Osteocyte (in vitro differentiated cells): ENCODE measurements at places on chromosomes 6 and 20.
A peak's percentile ranks its signal among the peaks of the same experiment; 100 is the strongest.

GRCh38 chr6:161115468-161115867, 123.9 kb downstream of the MAP3K4 start:
- DNase-seq = no peak

- no peak for DNase-seq
Measured at GRCh38 chr20:44001667-44002596, 87.3 kb downstream of the TOX2 start.

DNA sequence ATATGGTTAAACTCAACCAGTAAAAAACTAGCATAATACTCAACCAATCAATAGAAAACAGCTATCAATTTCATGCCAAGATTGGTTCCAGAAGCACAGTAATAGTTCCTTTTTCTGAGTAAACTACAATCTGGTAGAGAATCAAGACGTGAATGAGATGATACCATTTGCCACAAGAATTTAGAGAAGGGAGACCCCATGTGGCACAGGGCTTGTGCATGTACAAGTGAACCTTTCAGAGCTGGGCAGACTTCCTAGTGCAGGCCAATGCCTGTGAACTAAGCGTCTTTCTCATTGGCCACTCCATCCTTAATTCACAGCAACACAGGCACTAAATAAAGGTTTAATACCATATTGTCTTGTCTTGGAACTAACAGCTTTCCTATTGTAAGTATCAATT, 213.5 kb downstream of the RFPL4B start:
- no peak for DNase-seq

- DNase-seq = no peak
Measured at GRCh38 chr20:63456429-63457284, 15.8 kb downstream of the KCNQ2 start.

DNA sequence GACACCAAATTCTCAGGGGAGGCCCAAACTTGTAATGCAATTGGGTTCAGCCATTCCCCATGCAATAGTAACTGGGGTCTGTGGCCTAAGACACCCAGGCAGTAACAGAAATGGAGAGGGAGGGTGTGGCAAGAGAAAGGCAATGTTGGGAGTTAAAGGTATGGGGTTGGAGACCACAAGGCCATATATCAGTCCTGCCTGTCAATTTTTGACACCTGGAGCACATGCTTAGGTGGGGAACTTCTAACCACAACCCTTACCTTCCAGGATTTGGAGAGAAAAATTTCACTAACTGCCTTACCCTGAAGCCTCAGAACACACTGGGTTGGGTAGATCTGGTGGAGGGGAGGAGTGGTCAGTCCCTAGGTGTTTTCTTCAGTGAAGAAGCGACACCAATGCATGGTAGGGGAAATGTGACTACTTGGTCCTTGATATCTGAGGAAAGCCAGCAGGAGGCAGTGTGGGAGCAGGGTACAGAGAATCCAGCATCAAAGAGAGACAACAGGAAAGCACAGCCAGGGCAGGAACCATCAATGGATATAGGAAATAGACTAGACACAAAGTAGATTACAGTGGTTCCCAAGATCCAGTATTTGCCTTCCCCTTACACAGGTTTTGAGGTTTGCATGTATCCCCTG, 6.8 kb upstream of the USP49 start:
- no peak for DNase-seq

- no peak for DNase-seq
Measured at GRCh38 chr20:61875221-61875885, 190.3 kb downstream of the TAF4 start.

DNA sequence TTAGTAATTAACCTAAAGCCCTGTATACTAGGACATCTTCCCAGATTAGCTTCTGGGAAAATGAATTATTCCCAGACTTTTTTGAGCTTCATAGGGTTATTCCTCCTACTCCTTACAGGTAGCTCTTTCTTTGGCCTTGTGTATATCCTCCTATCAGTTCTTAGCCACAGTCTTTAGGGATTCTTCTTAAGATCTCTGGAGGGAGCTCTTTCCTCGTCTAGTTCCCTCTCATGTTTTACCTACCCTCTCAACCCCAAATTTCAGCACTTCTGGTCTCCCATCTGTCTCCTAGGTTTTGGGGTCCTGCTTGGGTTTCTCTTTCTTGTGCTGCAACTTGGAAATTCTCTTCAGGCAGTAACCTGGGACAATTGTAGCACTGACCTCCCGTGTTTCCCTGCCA, 46.4 kb upstream of the SLC35B3 start:
- DNase-seq = no peak

DNA sequence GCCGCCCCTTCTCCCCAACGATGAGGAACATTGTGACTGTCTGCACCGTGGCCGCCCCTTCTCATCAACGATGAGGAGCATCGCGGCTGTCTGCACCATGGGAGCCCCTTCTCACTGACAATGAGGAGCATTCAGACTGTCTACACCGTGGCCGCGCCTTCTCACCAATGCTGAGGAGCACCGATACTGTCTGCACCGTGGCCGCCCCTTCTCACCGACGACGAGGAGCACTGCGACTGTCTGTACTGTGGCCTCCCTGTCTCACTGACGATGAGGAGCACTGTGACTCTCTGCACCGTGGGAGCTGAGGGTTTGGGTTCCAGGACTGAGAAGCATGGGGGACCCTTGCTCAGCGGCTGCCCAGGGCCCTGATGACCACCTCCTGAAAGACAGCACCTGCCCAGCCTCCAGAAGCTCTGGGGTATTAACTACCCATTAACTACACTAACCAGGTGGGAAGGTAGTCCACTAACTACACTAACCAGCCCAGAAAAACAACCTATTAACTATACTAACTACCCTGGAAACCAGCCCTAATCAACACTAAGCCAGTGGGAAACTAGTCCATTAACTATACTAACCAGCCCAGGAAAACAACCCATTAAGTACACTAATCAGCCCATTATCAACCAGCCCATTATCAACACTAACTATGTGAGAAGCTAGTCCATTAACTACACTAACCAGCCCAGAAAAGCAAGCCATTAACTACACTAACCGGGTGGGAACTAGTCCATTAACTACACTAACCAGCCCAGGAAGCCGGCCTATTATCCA, 116.9 kb downstream of the TAF4 start:
- peak; percentile 68 for DNase-seq

DNA sequence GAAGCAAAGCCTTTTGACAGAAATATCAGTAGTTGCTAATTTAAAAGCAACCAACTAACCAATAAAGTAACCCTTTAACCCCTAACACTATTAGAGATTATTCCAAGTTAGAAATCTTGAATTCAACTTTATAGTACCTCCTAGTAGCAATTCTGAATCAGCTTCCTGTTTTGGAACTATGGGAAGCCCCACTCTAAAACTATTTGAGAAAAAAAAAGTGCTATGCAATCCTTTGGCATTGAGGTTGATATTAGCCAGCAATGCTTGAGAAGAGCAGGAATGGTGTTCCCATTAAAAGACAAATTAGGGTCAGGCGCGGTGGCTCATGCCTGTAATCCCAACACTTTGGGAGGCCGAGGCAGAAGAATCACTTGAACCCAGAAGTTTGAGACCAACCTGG, 306.2 kb upstream of the ZFP64 start:
- no peak for DNase-seq

GRCh38 chr20:62494537-62494936, 18.7 kb upstream of the GATA5 start:
- no peak for DNase-seq

GRCh38 chr20:16580147-16580546, 6.9 kb upstream of the KIF16B start:
- DNase-seq = no peak

DNA sequence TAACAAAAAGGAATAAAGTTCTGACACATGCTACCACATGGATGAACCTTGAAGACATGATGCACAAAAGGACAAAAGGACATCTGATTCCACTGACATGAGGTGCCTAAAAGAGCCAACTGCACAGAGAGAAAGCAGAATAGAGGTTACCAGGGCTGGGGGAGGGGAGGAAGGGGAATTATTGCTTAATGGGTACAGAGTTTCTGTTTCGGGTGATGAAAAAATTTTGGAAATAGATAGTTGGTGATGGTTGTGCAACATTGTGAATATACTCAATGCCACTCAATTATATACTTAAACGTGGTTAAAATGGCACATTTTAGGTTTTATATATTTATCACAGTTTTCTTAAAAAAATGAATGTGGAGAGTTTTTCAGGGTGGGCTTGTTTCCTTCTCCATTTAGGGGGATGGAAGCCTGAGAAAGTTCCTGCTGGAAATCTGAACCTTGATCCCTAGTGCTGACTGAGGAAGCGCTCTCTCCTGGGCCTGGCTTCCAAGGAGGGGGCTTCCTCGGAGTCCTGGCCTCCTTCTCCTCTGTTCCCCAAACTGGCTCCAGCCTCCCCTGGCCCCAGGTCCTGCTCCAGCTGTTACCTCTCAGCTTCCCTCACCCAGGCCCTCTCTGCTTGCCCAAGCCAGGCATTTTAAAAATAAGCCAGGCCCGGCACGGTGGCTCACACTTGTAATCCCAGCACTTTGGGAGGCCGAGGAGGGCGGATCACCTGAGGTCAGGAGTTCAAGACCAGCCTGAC, 79.2 kb downstream of the NOL4L start:
- no peak for DNase-seq

- DNase-seq = no peak
Measured at GRCh38 chr20:8389381-8390036, 257.4 kb downstream of the PLCB1 start.

GRCh38 chr6:157106487-157106886, 216.8 kb downstream of the TMEM242 start:
- DNase-seq = no peak

- peak; percentile 88 for DNase-seq
Measured at GRCh38 chr20:35226884-35227681, 593 bp downstream of the MMP24 start.

- no peak for DNase-seq
Measured at GRCh38 chr20:2879146-2879545, 5.9 kb downstream of the PTPRA start.

DNA sequence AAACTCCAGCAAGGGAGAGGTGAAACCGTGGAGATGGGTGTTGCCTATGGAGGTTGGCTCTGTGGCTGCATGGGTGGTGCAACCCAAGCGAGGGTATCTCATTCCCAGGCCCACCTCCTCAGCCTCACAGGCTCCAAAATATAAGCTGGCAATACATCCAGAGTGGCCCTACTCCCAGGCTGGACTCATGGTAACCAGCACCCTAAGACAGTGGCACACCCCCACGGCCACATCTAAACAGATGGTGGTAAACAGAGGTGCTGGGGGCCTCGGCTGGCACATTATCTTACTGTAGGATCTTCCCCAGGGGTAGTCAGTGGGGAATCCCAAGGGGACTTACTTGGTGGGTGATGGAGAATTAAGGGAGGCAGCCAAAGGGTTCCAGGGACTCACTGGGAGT, 33.7 kb upstream of the CCND3 start:
- DNase-seq = no peak

DNA sequence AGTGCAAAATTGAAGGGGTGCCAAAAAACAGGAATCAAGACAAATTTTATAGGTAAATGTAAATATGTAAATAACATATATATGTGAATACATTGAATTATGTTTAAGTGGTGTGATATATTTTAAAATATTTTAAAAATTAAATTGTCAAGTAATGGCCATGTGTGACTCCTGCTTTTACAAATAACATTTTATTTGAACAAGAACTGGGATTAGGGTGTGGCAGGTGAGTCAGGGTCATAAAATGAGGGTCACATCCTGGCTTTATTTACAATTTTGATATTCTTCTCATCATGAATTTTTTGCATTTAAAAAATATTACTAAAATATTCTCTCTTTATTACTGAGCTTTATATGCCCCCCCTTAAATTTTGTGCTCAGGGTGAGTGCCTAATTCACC, 601.1 kb upstream of the MAN1A1 start:
- no peak for DNase-seq

- DNase-seq = no peak
Measured at GRCh38 chr6:131101911-131102680, 33.2 kb upstream of the AKAP7 start.

DNA sequence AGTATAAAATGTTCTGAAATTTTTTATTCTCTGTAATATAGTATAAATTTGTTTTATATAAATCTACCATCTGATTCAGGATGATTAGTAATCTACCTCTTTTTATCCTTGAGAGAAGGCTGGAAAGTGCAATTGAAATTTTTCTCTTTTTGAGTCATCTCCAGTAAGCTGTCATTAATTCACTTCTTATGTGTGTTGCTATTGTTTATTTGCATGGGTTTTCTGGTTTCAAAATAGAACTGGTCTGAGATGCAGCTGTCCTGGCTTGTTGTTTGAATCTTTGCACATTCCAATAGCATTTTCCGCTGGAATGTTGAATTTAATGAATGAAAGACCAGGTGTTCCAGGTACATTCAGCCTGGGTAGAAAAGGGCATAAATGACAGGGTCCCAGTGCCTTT, 24.3 kb upstream of the TAB2 start:
- DNase-seq = no peak

- no peak for DNase-seq
Measured at GRCh38 chr6:33190504-33191107, 1.7 kb downstream of the COL11A2 start.

GRCh38 chr6:23851522-23851921, 274.5 kb upstream of the NRSN1 start:
- no peak for DNase-seq

GRCh38 chr6:53035549-53036213, 29.5 kb upstream of the FBXO9 start:
- no peak for DNase-seq

GRCh38 chr20:7673841-7674240, 266.4 kb downstream of the HAO1 start:
- no peak for DNase-seq

DNA sequence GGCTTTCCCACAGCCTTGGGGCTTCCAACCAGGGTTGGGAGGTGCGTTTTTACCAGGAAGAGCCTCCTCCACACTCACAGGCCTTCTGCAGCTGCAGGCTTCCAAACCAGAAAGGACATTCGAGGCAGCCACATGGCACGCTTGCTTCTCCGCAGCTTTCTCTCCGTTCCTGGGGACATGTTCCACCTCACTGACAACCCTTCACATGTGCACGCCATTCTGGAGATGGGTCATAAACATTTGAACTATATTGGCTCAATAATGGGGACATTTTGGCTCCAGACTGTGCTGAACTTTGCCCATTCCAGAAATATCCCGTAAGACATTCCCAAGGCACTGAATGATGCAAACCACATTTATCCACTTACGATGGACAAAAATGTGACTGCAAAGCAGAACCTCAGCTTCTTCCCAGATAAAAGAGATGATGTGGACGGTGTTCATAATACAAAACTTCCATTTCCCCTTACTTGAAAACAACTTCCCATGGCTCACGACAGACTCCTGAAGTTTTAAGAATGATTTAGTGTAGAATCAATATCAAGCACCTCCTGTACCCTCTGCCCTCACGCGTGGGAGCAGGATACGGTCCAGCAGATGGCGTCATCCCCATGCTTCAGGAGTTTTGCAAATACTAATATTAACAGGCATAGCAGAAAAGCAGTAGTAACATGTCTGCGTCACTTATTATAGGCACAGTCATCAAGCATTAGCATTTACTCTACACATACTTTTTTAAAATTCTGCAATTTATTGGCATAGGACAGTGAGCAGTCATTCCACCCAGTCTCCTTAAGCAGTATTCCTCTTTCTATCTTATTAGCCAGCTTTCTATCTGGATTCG, 25.4 kb upstream of the FOXF2 start:
- DNase-seq = no peak

GRCh38 chr6:169809386-169809785, 58.0 kb downstream of the ERMARD start:
- peak; percentile 25 for DNase-seq
